ENCODE measurements at places on chromosomes 12 and 14. TPM values are rescaled to one million over a fixed set of nuclear protein-coding genes. Genes with fewer than 3 reads are reported as not detected.

KRT78 gene
- total RNA-seq: not detected

HPD gene
- 3.1 TPM for total RNA-seq

FAM186B gene
- total RNA-seq: not detected

EFS gene
- 9.0 TPM for total RNA-seq

DACT1 gene
- total RNA-seq: 2.6 TPM
